ENCODE measurements at places on chromosomes 4 and X. TPM values are rescaled to one million over a fixed set of nuclear protein-coding genes. Genes with fewer than 3 reads are reported as not detected.

The POLR2B gene
- 71.6 TPM for total RNA-seq

The MAGEC3 gene
- not detected for total RNA-seq

The MSANTD1 gene
- 0.08 TPM for total RNA-seq

The EGFL6 gene
- 0.06 TPM for total RNA-seq

The CT45A10 gene
- total RNA-seq: not detected

The MAGEA2 gene
- total RNA-seq: 0.16 TPM

The TMEM156 gene
- total RNA-seq: 25.8 TPM

The PAGE2 gene
- not detected for total RNA-seq

The CTAG1B gene
- total RNA-seq: not detected

The TCEAL7 gene
- not detected for total RNA-seq

The RPL34 gene
- 955 TPM for total RNA-seq

The PAGE4 gene
- total RNA-seq: not detected

The SULT1E1 gene
- not detected for total RNA-seq

The GPRASP1 gene
- 0.22 TPM for total RNA-seq

The PHOX2B gene
- not detected for total RNA-seq

The PARM1 gene
- 0.40 TPM for total RNA-seq

The PNMA3 gene
- 0.14 TPM for total RNA-seq

The WDR17 gene
- total RNA-seq: 2.3 TPM

The TEX13C gene
- not detected for total RNA-seq

The FAT4 gene
- 2.4 TPM for total RNA-seq

The BTK gene
- total RNA-seq: 0.12 TPM

The SHOX gene
- total RNA-seq: not detected

The N4BP2 gene
- total RNA-seq: 2.9 TPM

The COL4A6 gene
- total RNA-seq: 16.2 TPM

The UBL4A gene
- 68.9 TPM for total RNA-seq

The CCKAR gene
- total RNA-seq: not detected

The PDGFRA gene
- 1.1 TPM for total RNA-seq

The MAOA gene
- total RNA-seq: 0.61 TPM

The CACNA1F gene
- total RNA-seq: not detected

The KCNE5 gene
- 0.09 TPM for total RNA-seq

The SLC4A4 gene
- 1.2 TPM for total RNA-seq

The RHOXF1 gene
- total RNA-seq: not detected

The BST1 gene
- total RNA-seq: 17.1 TPM

The MTMR8 gene
- 0.50 TPM for total RNA-seq

The USP26 gene
- not detected for total RNA-seq

The MUC7 gene
- total RNA-seq: not detected

The SLBP gene
- 71.7 TPM for total RNA-seq

The CPXCR1 gene
- not detected for total RNA-seq

The RNF212 gene
- 3.4 TPM for total RNA-seq

The HSFX2 gene
- total RNA-seq: 0.29 TPM

The PAK3 gene
- total RNA-seq: not detected

The SPANXA1 gene
- total RNA-seq: not detected

The KCNIP4 gene
- not detected for total RNA-seq

The NCAPG gene
- 22.6 TPM for total RNA-seq

The IL2 gene
- total RNA-seq: not detected

The SFRP2 gene
- not detected for total RNA-seq
